ENCODE measurements at places on chromosomes 16 and 17. TPM values are rescaled to one million over a fixed set of nuclear protein-coding genes. Genes with fewer than 3 reads are reported as not detected.

The RPA1 gene
- 131 TPM for polyA plus RNA-seq

The NPIPB9 gene
- polyA plus RNA-seq, result 1.7 TPM

The KRTAP4-6 gene
- not detected for polyA plus RNA-seq

The C17orf78 gene
- 0.15 TPM for polyA plus RNA-seq

The EEF2KMT gene
- polyA plus RNA-seq, result 11.1 TPM
